Motor neuron (in vitro differentiated cells): ENCODE measurements at places on chromosomes 13 and 19. TPM values are rescaled to one million over a fixed set of nuclear protein-coding genes. Genes with fewer than 3 reads are reported as not detected.

GRCh38 chr13:105863300-105863920 lies 672.1 kb downstream of the EFNB2 start:
- ATAC-seq = peak; percentile 59

GRCh38 chr13:37701306-37701705 lies 102.7 kb upstream of the POSTN start:
- peak; percentile 32 for ATAC-seq

MBD3L2B gene
- total RNA-seq = 0.44 TPM in 1 of 2 replicates, not detected in the other

MCEMP1 gene
- 0.39 TPM in 1 of 2 replicates, not detected in the other for total RNA-seq

DNA sequence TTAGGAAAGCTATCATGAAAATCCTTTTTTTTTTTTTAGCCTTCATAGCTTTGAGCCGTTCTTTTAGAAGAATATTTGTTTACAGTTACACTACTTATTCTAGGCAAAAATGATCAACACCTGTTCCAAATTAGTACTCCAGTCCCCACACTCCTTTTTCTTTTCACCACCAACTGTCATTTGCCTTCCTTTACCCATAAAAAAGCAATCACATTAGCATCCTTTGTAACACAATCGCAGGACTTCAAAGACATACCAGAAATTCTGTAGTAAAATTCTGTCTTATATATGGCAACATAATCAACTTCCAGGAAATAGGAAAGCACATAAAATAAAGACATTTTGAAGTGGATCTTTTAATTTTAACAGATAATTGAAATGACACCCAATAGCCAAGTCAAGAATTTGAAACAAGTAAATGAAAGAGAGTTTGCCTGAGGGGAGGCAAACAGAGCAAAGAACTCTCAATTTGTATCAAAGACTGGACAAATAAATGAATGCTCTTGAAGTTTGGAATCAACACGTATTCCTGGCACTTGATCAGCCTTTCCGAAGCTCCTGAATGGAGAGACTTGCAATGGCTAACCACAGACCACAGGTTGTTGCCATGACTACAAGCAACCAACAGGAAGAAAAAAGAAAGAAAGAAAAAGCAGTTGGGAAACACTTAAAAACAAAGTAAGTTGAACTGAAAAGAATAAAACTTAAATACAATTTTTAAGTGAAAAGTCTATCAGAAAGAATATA lies 206.8 kb downstream of the PCDH9 start:
- ATAC-seq = peak; percentile 64

GRCh38 chr19:28500982-28501630 lies 711.8 kb downstream of the UQCRFS1 start:
- ATAC-seq = no peak
